ENCODE measurements at places on chromosomes 6 and 20.
A peak's percentile ranks its signal among the peaks of the same experiment; 100 is the strongest.

- no peak for DNase-seq
Observed at GRCh38 chr6:106731144-106731842, 101.9 kb downstream of the QRSL1 start.

DNA sequence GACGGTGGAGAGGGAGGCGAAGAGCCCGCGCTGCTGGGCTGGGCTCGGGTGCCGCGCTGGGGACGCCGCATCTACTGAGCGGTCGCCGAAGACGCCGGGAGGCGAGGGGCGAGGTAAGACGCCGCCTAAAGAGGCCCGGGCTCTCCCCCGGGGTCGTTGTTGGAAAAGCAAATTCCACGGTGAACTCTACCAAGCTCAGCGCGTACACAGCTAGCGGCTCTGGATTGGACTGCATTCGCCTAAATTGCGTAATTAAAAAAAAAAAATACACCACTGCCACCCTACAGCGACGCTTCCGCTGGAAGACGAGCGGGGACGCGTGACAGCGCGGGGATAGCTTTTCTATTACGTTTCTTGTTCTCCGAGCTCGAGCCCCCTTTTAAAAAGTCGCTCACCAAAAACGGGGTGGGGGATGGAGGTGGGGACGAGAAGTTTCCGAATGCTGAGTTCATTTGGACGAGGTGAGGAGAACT is 92.0 kb upstream of the PRDM1 start:
- DNase-seq = peak; percentile 33

DNA sequence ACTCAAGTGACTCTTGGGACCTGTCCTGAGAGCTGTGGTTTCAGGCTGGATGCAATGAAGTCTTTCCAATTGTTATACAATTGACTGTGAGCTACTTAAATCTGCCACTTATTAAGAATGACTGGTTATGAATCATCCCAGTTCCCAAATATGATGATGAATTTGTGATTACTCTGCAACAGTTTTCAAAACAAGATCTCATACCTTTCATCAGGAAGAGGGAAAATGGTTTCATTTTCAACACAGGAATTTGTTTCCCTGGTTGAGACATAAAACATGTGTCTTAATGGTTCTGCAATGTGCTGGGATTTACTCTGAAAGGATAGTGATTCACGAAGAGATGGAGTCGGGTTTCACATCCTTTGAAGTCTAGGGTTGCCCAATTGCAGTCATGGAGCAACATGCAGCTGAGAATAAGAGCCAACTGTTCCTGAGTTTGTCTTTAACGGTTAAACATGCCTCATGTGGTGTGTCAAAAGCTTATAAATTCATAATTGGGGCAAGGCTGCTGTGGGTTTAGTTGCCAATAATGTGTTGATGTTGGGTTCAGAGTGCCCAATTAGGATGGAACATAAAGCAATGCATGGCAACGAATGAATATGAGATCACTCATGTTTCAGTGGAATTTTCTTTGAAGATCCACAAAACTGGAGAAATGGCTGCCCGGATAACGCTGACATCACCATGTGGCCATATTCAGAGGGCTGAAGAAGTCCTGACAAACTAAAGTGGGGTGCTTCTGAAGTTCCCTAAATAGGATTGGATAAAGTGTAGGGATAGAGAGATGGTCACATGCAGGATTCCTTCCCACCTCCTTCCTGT is 41.0 kb downstream of the CYP24A1 start:
- DNase-seq = no peak

GRCh38 chr6:19836799-19837510 is at the start of gene ID4:
ID4 (plus strand) TSS chr6:19837370; CDS start chr6:19837755, 385 bp downstream.
- DNase-seq = no peak

GRCh38 chr20:57662456-57663240 is 42.4 kb upstream of the ZBP1 start:
- no peak for DNase-seq

DNA sequence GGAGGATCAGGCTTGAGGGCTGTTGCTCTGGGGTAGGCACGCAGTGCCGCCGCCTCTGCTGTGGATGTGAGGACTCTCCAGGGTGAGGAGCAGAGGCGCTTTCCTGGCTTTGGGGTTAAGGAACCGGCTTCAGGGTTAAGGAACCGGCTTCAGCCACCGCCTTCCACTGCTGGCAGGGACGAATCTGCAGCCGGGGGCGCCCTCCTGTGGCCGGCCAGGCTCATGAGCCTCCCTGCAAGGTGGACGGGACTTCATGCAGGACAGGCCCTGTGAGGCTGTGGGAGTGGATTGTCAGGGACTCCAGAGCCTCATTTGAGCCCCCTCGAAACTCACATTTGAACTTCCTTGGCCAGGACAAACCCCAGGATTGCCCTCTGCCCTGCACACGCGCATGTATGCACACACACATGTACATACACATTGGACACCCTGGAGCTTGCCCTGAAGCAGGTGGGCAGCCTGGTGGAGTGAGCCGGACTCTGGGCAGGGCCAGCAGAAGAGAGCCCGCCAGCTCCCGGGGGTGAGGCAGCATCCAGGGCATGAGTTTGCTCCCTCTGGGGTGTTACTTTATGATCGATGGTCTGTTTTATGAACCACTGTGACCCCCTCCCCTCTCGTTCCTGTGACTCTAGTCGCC is 146.9 kb downstream of the PHACTR3 start:
- no peak for DNase-seq

GRCh38 chr6:8066108-8066507 is 1.9 kb upstream of the BLOC1S5 start:
- no peak for DNase-seq

DNA sequence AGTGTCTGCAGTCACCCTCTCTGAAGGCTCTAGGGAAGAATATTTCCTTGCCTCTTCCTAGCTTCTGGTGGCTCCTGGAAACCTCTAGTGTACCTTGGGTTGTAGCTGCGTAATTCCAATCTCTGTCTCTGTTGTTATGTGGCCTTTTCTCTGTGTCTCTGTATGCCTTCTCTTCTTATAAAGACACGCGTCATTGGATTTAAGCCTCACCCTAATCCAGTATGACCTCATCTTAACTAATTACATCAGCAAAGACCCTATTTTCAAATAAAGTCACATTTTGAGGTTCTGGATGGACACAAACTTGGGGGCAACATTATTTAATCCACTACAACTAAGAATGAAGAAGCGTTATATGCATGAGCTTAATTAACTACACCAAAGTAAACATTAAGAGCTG is 111.4 kb upstream of the ZNF184 start:
- DNase-seq = no peak

DNA sequence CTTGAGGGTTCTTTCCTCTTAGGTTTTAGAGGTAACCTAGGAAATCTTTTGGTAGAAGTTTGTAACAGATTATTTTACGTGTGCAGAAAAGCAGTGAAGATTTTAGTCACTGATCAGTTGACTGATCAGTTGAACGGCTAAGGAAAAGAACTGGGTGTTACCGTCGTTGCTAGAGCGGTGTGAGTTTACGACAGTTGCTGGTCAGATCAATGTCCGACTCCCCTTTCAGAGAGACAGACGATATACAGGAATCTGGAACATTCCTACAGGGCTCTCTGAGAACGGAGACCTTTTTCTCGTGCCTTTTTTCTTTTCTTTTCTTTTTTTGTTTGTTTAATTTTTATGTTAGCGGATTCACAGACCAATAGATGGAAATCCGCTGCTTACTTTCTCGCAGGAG is 132.1 kb upstream of the ZNF184 start:
- no peak for DNase-seq

DNA sequence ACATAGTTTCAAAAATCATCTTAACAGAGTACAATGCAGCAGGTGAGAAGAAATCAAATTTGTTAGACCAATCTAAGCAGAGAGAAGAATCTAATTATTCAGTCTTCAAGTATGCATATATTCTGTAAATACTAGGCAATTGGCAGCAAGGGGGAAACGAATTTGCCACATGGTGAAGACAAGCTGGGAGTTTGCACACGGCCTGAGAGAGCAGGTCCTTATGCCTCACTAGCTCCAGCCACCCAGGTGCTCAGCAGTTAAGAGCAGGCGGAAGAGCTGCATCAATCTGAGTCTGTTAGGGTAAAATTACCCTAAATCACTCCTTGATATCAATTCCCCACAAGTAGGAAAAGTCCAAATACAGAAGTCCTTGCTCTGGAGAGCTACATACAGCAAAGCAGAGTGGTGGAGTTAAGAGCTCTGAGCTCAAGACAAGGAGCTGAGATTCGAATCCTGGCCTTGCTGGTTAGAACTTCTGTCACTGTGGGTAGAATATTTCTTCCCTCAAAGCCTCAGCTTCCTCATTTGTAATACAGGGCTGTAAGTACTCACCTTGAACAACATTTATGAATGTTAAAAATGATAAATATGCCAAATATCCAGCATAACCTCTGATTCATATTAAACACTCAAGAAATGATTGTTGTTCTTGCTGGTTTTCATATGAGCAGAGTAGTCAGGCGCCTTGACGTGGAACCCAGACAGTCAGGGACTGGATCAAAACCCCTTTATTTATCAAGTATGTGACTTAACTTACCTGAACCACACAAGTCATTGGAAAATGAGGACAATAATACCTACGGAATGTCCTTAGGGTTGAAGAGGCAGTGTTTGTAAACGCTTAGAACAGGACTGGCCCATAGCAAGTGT is 444.2 kb downstream of the CDH26 start:
- DNase-seq = no peak

GRCh38 chr6:39821742-39822532 is 29.8 kb downstream of the DAAM2 start:
- no peak for DNase-seq

DNA sequence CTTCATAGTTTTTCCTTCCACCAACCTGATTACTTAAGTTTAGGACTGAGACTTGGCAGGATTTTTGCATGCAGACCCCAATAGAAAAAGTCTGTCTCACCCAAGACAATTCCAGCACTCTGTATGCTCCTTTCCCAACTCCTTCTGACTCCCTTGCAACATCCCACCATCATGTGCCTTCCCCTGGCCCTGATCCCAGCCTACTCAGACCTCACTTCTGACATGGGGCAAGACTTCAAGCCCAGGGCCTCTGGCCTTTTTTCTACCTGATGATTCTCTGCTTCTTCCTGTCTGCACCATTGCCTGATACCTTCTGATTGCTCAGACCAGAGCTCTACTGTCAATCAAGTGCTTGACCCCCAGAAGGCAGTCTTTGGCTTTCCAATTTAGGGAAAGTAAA is 96.6 kb downstream of the HAO1 start:
- DNase-seq = no peak

GRCh38 chr6:111757342-111757741 is 115.9 kb downstream of the FYN start:
- no peak for DNase-seq

- DNase-seq = peak; percentile 33
Observed at GRCh38 chr20:50575865-50576720, 65.9 kb downstream of the PTPN1 start.

DNA sequence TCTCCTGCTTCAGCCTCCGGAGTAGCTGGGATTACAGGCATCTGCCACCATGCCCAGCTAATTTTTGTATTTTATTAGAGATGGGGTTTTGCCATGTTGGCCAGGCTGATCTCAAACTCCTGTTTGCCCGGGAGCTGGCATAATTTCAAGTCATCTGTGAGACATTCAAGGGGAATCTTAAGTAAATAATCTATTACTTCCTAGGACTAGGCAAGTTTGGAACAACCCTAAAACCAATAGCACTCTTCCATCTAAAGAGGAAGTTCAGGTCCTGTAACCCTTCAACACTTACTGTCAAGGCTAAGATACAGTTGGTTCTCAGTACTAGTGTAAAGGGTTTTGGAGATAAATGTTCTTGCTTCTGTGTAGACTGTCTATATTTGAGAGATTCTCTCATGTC is 267.8 kb upstream of the IRAK1BP1 start:
- no peak for DNase-seq

- DNase-seq = no peak
Observed at GRCh38 chr6:88880021-88880420, 83.4 kb downstream of the RNGTT start.

- no peak for DNase-seq
Observed at GRCh38 chr20:10536531-10536930, 101.4 kb downstream of the SLX4IP start.

DNA sequence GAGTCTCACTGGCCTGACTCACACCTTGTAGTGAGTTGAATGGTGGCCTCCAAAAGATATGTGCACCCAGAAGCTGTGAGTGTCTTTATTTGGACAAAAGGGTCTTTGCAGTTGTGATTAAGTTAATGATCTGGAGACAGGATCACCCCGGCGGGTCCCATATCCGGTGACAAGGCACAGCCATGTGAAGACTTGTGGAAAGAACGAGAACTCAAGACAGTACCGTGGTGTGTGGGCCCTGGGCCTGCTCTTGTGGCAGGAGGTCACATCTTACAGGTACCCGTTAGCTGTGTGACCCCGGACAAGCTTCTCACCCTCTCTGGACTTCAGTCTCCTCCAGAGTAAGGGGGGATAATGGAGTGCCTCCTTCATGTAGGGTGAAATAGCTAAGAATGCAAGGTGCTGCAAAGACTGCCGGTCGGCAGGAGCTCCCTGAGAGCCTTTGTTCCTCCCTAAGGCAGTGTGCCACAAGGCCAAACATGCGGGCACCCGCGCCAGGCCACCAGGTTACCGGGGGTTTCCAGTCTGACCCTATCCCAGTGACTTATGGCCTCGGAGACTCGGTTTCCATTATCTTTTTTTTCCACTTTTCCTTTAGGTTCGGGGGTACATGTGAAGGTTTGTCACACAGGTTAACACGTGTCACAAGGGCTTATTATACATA is 39.2 kb downstream of the CDH4 start:
- DNase-seq = no peak

DNA sequence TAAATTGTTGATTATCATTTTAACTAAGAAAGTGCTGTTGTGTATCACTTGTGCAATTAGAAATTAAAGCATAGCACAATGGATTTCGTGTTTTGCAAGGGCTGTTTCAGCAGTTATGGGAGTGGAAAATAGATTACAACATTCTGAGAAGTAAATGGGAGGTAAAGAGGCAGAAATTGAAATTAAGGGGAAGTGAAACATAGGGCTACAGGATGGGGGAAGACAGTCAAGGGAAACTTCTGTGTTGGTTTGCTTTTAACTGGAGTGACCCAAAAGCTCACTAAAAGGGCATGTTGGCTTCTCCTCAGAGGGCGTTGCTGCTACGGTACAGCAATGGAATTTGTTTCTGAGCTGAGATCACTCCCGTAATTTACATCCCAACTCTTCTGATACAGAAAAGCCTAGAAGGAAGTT is 147.5 kb downstream of the BCAS1 start:
- no peak for DNase-seq

- DNase-seq = no peak
Observed at GRCh38 chr6:13908955-13909381, 15.8 kb upstream of the RNF182 start.

DNA sequence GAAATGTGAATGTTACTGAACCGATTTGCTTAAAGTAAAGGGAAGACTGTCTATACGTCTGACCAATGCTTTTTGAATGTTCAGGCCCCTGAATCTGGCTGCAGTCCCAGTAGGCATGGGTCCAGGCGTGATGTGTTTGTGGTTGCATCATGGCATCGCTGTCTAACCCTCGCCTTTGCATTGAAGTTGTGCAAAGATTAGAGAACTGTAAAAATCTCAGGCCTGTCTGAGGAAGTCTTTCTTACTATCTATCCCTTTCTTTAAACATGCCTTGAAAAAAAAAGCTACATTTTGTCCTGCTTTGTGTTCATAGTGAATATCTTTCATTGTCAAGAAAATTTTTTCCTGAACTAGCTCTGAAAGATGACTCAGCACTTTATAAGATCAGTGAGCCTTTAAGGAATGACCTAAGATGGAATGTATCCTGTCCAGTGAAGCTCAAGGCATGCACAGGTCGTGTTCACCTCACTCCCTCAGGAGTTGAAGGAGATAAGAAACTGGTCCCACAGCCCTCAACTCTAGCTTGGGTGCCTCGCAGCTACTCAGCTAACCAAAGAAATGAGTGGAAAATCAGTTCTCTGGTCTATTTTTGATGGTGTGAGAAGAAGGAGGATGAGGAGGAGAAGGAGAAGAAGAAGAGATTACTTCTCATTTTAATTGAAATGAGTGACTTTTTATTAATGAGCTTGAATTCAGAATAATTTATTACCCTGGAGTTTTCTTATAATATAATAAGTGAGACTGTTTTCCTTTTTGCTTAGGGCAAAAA is 48.6 kb downstream of the TPD52L1 start:
- DNase-seq = no peak

Data from stimulated activated CD8-positive, alpha-beta memory T cell treated with anti-CD3 and anti-CD28 coated beads, Interleukin-4, amount 100 ng/mL, for 1 hour (primary cell).